Vagina (tissue), 2 donors: ENCODE measurements at places on chromosomes 3 and 15. TPM values are rescaled to one million over a fixed set of nuclear protein-coding genes. Genes with fewer than 3 reads are reported as not detected.

GRCh38 chr3:60461267-60461666 lies 790.0 kb downstream of the FHIT start:
- DNase-seq = no peak
- no peaks in the 10 kb centered on the region for H3K27me3 ChIP-seq
- peaks cover 5% of the 10 kb centered on the region for H3K4me1 ChIP-seq

DNA sequence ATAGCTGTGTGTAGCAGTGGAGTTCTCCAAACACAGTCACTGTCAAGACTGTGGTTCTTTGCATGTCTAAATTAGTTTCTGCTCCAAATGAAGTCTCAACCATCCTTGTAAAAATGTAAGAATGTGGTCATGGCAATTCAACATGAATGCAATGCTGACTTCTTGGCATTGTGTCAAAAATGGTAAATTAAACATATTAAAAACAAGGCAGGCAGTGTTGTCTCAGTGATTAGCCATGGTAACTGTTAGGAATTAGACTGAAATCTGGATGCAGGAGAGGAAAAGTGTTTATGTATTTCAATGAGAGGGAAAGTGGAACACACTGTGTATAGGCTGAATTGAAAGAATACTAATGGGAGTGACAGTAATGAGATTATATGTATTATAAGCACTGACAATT lies 597.2 kb downstream of the EDEM1 start:
- no peaks in the 10 kb centered on the region for H3K4me1 ChIP-seq
- no peaks in the 10 kb centered on the region for H3K36me3 ChIP-seq

GRCh38 chr3:167318306-167318705 lies 61.8 kb downstream of the ZBBX start:
- no peak overlapping the region for H3K27ac ChIP-seq
- no peak overlapping the region for H3K4me3 ChIP-seq
- H3K27me3 ChIP-seq = no peaks in the 10 kb centered on the region
- no peak for DNase-seq
- H3K36me3 ChIP-seq = no peaks in the 10 kb centered on the region

GRCh38 chr3:170277833-170278580 lies 55.8 kb downstream of the PRKCI start:
- no peak for DNase-seq
- H3K36me3 ChIP-seq = peaks cover 19% of the 10 kb centered on the region
- H3K4me1 ChIP-seq = no peaks in the 10 kb centered on the region
- H3K4me3 ChIP-seq = no peak overlapping the region

GRCh38 chr3:123739754-123740153 lies 144.4 kb downstream of the MYLK start:
- H3K36me3 ChIP-seq = no peaks in the 10 kb centered on the region
- H3K27me3 ChIP-seq = no peaks in the 10 kb centered on the region
- no peak overlapping the region for H3K27ac ChIP-seq
- DNase-seq = no peak
- no peak overlapping the region for H3K4me3 ChIP-seq

DNA sequence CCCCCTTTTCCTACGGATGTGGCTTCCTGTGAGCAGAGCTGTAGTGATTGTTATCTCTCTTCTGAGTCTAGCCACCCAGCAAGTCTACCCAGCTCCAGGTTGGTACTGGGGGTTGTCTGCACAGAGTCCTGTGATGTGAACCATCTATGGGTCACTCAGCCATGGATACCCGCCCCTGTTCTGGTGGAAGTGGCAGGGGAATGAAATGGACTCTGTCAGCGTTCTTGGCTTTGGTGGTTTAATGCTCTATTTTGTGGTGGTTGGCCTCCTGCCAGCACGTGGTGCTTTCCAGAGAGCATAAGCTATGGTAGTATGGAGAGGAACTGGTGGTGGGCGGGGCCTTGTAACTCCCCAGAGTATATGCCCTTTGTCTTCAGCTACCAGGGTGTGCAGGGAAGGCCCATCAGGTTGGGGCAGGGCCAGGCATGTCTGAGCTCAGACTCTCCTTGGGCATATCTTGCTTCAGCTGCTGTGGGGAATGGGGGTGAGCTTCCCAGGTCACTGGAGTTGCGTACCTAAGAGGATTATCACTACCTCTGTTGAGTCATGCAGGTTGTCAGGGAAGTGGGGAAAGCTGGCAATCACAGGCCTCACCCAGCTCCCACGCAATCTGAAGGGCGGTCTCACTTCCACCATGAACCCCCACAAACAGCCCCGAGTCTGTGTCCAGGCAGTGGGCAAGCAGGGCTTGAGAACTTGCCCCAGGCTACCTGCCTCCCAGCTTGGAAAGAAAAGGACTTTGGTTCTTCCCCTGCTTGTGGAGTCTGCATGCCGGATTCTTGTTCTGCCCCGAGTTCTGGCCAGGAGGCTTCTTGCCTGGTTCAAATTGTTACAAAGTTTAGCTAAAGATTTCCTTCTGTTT lies 9.0 kb upstream of the ADGRG7 start:
- no peak for DNase-seq
- H3K27me3 ChIP-seq = no peaks in the 10 kb centered on the region
- no peak overlapping the region for H3K27ac ChIP-seq
- H3K4me3 ChIP-seq = no peak overlapping the region
- H3K4me1 ChIP-seq = peaks cover 8% of the 10 kb centered on the region

- H3K27me3 ChIP-seq = no peaks in the 10 kb centered on the region
- H3K4me3 ChIP-seq = no peak overlapping the region
- DNase-seq = no peak
- peaks cover 5% of the 10 kb centered on the region for H3K4me1 ChIP-seq
Observed at GRCh38 chr3:195522254-195523023, 20.7 kb downstream of the PPP1R2 start.

DNA sequence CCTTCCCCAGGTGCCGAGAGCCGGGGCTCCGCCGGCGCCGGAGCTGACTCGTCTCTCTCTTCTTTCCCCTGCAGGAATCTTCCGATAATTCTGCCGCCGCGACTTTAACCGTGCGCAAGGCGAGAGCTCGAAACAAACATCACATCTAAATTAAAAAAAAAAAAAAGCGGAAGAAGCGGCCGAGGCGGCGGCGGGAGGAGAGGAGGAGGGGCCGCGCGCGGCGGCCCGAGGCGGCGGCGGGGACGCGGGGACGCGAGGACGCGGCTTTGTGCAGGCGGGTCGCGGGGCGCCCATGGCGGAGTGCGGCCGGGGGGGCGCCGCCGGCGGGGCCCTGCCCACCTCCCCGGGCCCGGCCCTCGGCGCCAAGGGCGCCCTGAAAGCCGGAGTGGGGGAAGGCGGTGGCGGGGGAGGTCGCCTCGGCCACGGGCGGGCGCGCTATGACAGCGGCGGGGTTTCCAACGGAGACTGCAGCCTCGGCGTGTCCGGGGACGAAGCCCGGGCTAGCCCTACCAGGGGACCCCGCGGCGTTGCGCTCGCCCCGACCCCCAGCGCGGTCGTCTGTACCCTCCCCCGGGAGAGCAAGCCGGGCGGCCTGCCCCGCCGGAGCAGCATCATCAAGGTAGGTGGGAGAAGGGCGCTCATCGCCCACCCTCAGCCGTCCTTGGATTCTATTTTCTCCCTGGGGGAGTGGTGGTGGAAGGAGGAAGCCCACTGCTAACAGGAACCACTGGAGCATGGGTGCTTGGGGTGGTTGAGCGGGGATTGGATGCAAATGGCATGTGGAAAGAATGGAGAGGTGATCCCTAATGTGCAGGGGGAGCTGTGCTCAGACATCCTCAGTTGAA lies at the start of gene PLCL2:
TSS of gene PLCL2 (plus strand) at position 208 of the 845 bp plus-strand sequence. CDS start at position 293, 85 bp downstream.
- H3K27me3 ChIP-seq = no peaks in the 10 kb centered on the region
- H3K27ac ChIP-seq = peak within 1 kb of the TSS; percentile 95
- no peak for DNase-seq
- peak within 1 kb of the TSS; percentile 73 for H3K4me3 ChIP-seq
- H3K36me3 ChIP-seq = no peaks in the 10 kb centered on the region
- peaks cover 39% of the 10 kb centered on the region for H3K4me1 ChIP-seq

DNA sequence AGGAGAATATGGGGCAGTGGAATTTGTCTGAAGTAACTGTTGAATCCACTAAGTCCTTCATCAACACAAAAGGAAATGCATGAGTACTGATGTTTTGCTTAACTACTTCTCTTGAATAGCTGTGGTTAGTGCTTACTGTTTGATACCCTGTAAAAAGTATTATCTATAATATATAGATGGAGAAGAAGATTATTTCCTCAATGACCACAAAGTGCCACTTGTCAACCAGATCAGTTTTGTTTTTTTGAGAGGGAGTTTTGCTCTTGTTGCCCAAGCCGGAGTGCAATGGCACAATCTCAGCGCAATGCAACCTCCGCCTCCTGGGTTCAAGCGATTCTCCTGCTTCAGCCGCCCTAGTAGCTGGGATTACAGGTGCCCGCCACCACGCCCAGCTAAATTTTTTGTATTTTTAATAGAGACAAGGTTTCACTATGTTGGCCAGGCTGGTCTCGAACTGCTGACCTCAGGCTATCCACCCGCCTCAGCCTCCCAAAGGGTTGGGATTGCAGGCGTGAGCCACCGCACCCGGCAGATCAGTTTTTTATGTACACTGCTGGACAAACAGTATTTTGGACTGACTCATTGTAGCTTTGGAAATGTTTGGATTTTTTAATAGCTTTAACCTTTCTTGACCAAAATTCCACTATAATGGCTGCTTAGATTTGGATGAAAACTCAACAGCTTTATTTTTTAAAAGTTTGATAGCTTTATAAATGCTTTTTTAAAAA lies 1.5 kb upstream of the RPLP1 start:
- peaks cover 17% of the 10 kb centered on the region for H3K36me3 ChIP-seq
- no peaks in the 10 kb centered on the region for H3K27me3 ChIP-seq
- no peak for DNase-seq
- H3K27ac ChIP-seq = peak overlapping the region; percentile 95
- no peak overlapping the region for H3K4me3 ChIP-seq
- H3K4me1 ChIP-seq = peaks cover 40% of the 10 kb centered on the region

DNA sequence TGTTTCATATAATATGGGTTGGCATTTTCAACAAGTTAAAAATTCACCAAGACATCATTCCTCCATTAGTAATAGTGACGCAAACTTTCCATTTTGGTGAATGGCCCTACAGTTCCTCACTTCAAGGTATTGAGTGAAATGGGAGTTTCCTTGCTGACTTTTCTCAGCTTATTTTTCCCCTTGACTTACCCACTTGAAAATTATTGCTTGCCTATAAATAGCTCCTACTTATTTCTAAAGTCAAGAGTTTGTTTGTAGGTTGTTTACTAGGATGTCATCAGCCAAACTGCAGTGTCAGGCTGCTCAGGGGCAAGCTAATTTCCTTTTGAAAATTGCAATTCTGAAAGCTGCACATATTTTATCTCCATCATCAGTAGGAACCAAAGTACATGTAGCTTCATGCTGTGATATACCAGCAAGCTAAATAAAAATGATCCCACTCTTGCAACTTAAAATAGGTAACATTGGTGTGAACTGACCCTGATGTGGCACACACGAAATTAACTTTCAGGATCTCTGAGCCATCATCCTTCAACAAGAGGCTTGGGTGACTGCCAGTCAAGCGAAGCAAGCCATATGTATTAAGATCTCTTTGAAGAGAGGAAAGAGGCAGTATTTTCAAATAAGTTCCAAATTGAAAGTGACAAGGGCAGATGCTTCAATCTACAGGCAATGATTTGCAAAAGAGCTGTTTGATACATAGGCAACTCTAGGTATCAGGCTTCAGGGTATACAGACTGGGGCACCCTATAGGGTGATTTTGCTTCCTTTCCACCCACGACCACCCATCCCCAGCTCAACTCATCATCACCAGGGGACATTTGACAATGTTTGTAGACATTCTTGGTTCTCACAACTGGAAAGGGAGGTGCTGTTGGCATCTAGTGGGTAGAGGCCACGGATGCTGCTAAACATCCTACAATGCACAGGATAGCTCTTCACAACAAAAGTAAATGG lies 66.8 kb upstream of the RASGRP1 start:
- H3K4me3 ChIP-seq = no peak overlapping the region
- no peak overlapping the region for H3K27ac ChIP-seq
- no peaks in the 10 kb centered on the region for H3K4me1 ChIP-seq
- DNase-seq = no peak

DNA sequence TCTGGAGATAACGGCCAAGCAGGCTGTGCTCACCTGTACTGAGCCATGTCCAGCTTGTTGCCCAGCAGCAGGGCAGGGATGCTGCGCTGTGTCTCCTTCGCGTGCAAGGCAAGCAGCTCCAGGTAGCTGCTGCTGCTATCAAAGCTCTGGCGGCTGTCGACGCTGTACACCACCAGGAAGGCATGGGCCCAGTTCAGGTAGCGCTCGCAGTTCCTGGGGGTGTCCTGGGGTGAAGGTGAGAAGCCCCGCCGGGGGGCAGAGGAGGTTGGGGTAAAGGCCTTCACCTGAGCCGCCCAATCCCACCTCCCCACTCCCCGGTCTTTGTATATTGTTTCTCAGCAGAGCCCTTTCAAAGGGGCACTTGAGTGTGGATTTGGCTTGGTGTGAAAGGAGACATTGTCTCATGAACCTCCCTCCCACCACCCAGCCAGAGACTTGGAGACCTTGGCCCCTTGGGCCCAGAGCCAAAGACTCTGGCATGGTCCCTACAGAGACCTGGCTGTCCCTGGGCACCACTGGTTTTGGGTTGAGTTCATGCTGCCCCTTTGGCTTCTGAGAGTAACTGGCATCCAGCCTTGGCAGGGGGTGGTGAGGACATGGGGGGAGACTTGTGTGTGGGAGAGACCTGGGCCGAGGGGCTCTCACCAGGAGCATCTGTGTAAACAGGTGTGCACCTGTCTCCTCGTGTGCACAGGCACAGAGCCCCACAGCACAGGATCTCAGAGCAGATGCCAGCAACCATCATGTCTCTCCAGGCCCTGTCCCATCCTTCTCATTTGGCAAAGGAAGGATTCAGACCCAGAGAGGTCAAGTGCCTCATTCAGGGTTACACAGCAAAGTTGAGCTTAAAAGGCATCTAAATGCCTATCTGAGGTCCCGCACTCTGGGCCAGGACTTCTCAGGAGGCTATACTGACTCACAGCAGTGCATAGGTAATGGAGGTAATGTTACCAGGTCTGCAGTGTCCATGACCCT lies 9.1 kb downstream of the RASL12 start:
- H3K4me3 ChIP-seq = no peak overlapping the region
- no peaks in the 10 kb centered on the region for H3K36me3 ChIP-seq
- no peak for DNase-seq
- H3K27ac ChIP-seq = peak overlapping the region; percentile 63

DNA sequence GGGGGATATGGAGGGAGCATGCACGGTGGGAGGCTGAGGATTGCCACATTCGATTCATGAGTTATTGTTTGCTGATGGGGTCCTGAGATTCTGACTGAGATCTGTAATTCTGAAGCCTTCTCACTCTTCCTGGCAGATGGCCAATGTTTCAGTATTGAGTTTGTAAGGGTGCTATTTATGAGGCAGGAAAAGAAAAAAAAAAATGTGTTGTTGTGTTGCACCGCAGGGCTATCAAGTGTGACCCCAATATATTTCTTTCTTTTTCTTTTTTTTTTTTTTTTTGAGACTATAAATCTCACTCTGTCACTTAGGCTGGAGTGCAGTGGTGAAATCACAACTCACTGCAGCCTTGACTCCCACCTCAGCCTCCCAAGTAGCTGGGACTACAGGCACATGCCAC lies 3.2 kb upstream of the SENP2 start:
- H3K27ac ChIP-seq = no peak overlapping the region
- no peaks in the 10 kb centered on the region for H3K36me3 ChIP-seq
- H3K4me1 ChIP-seq = peaks cover 16% of the 10 kb centered on the region
- no peaks in the 10 kb centered on the region for H3K27me3 ChIP-seq
- no peak for DNase-seq
- H3K4me3 ChIP-seq = no peak overlapping the region

ARHGEF26 gene
- total RNA-seq = 29.2 TPM

IREB2 gene
- total RNA-seq = 40.8 TPM
